ENCODE measurements at places on chromosomes 16 and 17.

GRCh38 chr16:89549007-89549700, 11.3 kb upstream of the RPL13 start:
- DNase-seq, result no peak

GRCh38 chr16:21197112-21197511, 14.3 kb downstream of the ZP2 start:
- no peak for DNase-seq

DNA sequence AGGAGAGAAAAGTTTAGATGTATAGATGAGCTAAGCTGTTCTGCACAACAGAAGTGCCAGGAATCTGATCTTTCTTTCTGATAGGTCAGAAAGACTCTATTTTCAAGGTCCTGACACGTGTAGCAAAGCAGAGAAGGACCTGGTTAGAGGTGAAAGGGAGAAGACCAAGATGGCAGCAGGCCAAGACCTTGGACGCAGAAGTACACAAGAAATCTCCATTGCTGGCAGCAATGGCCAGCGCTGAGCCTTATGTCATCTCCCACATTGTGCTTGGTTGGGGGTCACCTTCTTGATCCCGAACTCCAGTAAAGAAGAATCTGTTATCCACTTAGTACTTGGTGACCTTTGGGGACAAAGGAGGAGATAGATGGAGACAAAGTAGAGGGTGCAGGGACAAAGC, 41.8 kb upstream of the AKAP1 start:
- no peak for DNase-seq

- no peak for DNase-seq
Observed at GRCh38 chr17:5032865-5033264, 2.4 kb downstream of the SLC52A1 start.

- DNase-seq, result no peak
Observed at GRCh38 chr17:82831041-82831817, 8.6 kb downstream of the ZNF750 start.

- DNase-seq, result no peak
Observed at GRCh38 chr17:49255125-49255524, 24.5 kb upstream of the PHOSPHO1 start.

DNA sequence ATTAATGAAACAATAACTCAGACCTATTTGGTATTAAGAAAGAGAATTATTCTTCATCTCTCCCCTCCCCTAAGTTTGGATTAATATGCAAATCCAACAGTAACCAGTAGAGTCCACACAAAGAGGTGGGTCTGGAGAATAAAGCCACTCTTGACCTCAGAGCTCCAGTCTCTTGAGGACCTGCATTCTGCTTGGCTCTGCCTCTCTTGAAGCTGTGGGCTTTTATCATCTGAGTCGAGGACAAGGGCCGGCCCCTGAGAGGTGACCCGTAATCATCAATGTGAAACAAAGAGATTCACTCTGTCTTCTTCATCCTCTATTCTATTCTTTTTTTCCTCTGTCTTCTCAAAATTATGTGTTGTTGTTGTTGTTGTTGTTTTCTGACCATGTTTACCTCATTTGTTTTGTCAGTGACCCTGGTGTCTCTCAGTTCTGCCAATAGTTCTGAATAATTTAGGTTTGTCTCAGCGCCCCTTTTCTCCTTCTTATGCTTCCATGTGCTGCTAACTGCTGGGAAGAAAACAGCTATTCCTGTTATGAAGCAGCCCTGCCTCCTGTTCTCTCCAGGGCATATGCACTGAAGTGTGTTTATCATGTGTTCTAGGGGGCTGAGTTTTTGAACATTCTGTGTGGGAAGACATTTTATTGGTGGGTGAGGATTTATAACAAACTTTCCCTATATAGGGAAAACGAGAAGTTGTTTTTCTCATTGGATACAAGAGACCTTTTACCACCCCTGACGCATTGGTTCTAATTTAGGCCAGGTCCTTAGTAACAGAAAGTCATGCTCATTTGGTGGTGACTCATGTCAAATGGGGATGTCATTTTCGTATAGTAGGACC, 135.8 kb downstream of the TRIM37 start:
- no peak for DNase-seq

DNA sequence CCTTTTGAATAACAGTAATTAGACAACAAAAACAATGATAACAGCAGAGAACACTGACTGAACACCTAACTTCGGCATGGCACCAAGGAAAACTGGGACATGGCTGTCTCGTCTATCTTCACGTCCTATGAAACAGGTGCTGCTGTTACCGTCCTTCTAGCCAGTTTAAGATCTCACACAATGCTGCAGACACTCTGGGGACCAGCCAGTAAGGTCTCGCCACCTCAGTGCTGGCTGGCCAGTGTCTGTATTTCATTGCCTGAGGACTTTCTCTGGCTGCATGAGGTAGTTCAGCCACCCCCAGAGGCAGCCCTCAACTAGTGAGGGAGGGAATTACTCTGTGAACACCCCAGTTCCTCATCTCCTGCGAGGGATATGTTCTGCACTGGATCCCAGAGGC, 57.6 kb downstream of the AMFR start:
- DNase-seq, result no peak

DNA sequence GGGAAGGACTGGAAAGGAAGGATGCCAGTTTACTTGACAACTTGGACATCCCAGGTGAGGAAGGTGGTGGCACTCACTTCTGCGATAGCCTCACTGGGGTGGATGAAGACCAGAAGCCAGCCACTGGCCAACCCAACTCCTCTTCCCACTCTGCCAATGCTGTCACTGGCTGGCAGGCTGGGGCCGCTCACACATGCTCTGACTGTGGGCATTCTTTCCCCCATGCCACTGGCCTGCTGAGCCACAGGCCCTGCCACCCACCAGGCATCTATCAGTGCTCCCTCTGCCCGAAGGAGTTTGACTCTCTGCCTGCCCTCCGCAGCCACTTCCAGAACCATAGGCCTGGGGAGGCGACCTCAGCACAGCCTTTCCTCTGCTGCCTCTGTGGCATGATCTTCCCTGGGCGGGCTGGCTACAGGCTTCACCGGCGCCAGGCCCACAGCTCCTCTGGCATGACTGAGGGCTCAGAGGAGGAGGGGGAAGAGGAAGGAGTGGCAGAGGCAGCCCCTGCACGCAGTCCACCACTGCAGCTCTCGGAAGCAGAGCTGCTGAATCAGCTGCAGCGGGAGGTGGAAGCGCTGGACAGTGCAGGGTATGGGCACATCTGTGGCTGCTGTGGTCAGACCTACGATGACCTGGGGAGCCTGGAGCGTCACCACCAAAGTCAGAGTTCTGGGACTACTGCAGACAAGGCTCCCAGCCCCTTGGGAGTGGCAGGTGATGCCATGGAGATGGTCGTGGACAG, 4.5 kb downstream of the ZNF646 start:
- no peak for DNase-seq

DNA sequence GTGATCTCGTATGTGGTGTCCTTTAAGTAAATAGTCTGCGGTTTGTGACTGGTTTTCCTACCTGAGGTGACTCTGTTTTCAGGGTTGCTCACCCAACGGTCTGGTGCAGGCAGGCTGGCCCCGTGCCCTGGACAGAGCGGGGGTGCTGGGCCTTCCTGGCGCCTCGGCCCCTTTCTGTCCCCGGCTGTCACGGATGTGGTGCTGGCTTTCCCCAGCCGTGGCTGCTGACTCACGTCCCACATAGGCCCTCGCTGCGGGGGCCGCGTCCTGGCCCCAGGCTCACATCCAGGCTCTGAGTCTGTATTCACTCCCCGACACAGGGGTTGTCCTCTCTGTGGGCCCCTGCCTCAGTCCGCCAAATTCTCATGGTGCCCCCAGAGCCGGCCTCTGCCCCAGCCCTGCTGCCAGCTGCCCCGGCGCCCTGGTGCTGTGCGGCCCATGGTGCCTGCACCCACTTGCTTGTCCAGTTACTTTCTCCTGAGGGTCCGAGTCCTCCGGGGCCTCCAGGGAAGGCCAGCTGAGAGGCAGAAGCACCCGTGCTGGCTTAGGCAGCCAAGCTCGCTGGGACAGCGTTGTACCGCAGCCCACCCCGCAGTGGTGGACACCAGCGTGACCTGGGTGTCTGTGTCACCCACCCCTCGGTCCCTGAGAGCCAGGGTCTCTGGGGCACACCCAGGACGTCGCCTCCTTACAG, 5.9 kb downstream of the CHMP6 start:
- no peak for DNase-seq

GRCh38 chr17:75151930-75152329, 2.4 kb downstream of the JPT1 start:
- DNase-seq, result no peak

GRCh38 chr16:968620-969019, 2.2 kb downstream of the LMF1 start:
- DNase-seq, result no peak

DNA sequence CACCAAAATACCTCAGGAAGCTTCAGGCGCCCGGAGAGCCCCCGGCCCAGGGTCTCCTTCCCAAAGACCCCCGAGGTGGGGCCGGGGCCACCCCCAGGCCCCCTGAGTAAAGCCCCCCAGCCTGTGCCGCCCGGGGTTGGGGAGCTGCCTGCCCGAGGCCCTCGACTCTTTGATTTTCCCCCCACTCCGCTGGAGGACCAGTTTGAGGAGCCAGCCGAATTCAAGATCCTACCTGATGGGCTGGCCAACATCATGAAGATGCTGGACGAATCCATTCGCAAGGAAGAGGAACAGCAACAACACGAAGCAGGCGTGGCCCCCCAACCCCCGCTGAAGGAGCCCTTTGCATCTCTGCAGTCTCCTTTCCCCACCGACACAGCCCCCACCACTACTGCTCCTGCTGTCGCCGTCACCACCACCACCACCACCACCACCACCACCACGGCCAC, 6.7 kb upstream of the TMEM88 start:
- no peak for DNase-seq

DNA sequence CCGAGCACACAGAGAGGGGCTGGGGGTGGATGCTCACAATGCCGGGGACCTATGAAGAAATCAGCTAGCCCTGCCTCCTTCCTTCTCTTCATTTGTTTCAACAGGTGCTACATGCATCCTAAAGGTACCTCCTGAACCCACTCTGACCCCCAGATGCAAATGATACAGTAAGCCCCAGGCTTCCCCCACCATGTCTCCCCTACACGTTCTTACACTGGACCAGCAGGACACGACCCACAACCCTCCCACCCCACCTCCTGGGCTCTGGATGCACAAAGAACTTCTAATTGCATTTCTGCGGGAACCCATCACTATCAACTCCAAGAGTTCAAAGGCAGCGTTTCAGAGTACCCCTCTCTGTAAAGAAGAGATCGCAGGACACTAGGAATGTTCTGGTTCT, 2.1 kb downstream of the XYLT1 start:
- DNase-seq, result no peak

DNA sequence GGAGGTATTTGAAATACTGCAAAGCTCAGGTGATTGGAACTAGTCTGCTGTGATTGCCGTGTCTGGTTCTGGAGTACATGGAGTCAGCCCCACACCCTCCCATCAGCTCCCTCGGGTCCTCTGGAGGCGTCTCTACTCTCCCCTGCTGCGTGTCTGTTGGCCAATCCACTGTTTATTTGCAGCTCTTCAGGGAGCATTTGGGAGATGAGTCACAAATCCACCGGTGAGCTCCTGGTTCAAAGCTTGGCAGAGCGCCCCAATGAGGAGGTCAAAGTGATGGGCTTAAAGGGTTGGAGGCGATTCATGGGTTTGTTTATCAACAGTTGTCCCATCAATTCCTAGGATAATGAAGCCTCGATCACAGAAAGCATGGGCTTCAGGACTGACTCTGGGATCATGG, 14.6 kb downstream of the CALB2 start:
- DNase-seq, result no peak
